ENCODE measurements at places on chromosomes 2 and 18.

- no peak for DNase-seq
Observed at GRCh38 chr2:79179036-79179435, 19.5 kb upstream of the REG3A start.

DNA sequence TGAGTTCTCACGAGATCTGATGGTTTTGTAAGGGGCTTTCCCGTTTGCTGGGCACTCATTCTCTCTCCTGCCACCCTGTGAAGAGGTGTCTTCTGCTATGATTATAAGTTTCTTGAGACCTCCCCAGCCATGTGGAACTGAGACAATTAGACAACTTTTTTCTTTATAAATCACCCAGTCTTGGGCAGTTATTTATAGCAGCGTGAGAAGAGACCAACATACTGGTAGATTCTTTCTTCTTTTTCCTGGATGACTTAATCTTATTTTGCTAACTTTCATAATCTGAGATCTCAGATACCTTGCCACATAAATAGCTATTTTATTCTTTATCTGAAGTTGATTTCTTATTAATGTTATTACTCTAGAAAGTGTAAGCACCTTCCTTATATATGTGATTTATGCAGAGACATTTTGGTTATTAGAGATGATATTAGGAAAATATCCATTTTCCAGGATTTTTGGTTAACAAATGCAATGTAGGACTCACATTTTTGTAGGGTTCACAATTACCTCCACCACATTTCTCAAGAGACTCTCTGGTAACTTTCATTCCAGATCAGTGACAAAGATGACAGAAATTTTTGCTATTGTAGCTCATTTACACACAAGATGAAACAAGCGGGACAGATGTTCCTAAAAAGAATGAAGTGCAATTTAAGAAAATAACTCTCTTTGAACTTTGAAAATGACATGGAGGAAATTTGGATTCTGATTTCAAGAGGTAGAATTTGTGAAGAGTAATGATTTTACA is 97.9 kb upstream of the RND3 start:
- no peak for DNase-seq

- DNase-seq: no peak
Observed at GRCh38 chr2:237205043-237205541, 119.4 kb downstream of the COPS8 start.

GRCh38 chr2:2810504-2810903 is 479.4 kb upstream of the MYT1L start:
- no peak for DNase-seq

DNA sequence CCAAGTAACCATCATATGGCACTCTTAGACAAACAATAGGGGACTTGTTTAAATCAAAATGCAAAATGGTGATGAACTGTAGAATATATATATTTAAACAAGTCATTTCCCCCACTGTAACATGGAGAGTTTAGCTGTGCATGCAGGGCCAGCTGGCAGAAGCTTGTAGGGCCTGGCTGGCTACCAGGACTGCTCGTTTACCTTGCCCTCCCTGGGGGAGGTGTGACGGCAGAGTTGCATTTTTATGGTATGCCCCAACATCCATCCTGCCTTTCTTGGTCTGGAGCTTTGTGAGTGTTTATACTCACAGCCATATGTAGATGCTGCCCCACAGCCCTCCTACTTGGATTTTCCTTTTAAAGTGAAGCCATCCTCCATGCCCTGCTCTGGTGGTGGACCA is 101.7 kb upstream of the ZFP36L2 start:
- DNase-seq: no peak

- DNase-seq: no peak
Observed at GRCh38 chr18:48769006-48769636, 181.6 kb downstream of the SMAD7 start.

DNA sequence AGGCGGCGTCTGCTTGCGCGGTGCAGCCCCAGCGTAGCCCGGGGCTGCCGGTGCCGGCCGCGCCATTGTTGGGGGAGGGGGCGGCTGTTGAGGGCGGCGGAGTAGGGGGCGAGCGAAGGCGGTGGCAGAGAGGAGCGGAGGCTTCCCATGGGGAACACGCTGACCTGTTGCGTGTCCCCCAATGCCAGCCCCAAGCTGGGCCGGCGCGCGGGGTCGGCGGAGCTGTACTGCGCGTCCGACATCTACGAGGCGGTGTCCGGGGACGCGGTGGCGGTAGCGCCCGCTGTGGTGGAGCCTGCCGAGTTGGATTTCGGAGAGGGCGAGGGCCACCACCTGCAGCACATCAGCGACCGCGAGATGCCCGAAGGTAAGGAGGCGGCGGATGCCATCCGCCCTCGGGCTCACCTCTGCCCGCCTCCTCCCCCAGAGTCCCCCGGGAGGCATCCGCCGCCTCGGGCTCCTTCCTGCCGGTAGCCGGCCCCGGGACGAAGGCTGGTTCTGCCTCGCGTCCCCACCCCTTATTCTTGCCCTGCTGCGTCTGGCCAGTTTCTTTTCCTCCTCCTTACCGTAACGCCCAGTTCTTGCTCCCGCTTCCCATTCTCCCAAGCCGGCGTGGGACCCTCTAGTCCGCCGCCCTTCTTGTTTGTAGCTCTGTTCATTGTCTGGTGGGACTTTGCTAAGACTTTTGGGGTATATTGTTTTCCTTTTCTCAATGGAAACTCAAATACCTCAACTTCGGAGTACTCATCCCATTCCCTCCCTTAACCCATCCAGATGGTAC is 500 bp downstream of the CCNYL1 start:
- peak; percentile 73 for DNase-seq

GRCh38 chr18:56021136-56021808 is 433.3 kb upstream of the TCF4 start:
- DNase-seq: no peak

DNA sequence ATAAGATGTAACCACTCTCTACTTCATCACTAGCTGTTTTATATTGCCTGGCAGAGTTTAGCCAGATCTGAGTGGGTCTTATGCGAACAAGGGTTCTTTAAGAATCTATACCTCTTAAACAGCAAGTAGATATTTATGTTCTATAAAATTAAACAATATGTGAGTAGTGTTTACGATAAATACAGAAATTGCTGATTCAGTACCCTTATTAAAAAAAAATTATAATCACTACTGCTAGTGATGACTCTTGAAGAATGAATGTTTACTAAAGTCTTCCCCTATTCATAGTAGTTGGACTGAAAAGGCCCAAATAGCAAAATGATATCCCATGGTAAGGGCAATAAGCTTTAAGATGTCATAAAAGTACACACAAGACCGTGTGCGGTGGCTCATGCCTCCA is 98.7 kb upstream of the DTNB start:
- DNase-seq: no peak

GRCh38 chr2:143901185-143901842 is 618.6 kb downstream of the ZEB2 start:
- DNase-seq: no peak

GRCh38 chr2:233456934-233457333 is 102.6 kb downstream of the DGKD start:
- no peak for DNase-seq

DNA sequence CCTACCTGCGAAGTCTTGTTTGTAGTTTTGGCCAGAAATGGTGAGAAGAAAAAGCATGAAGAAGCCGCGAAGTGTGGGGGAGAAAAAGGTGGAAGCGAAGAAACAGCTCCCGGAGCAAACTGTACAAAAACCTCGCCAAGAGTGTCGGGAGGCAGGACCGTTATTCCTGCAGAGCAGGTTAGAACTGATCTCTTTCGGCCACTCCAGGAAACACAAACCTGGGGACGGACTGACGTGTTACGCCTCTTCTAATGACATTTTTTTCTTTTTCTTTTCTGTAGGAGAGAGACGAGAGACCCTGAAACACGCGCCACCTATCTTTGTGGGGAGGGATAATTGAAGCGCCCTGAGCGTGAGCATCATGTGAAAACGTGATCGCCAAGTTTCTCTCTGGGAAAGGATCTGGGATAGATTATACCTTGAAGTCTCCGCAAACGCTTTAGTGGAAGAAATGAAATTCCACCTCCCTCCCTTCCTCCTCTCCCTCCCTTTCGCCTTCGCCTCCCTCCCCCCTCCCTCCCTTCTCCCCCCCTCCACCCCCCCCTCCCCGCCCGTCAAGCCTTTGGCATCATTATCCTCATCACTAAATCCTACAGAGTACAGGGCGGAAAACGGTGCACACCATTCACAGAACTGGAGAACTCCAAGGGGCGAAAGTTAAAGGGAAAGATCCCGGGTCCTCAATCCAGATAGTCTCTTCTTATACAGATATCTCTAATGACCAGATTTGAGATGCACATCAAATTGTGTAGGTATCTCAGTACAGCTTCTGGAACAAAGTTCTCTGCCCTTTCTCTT is at the start of gene ZEB2:
ZEB2 (minus strand) TSS at position 186 of the 798 bp plus-strand sequence. CDS start 2,769 bp downstream, outside the sequence.
- DNase-seq: peak; percentile 43

- no peak for DNase-seq
Observed at GRCh38 chr2:146721486-146721885, 1123.3 kb upstream of the ACVR2A start.

DNA sequence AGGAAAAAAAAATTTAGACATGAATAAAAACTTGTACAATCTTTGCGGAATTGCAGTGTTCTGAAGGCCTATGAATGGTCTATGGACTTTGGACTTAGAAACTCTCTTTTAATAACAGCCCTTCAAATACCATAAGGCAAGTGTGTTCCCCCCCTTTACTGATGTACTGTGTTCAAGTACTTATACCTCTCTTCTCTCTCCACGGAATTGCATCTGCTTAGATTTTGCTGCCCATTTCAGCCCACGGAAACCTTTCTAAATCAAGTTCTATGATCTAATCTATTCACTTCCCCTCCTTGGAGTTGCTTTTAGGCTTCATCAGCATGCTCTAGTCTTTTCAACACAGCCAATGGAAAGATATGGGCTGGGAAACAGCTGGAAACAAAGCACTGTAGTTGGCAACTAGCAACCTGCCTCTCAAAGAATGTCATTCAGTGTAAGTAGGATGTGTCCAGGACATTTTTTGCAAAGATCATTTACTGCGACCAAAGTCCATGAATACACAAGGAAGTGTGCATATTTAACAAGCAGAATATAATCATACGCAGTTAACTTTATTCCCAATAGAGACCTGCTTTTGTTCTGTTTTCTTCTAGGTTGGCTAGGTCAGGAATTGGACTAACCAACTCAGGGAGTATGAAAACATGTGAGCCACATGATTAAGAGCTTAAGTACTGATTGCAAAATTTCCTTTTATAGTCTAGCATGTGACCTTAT is 58.0 kb downstream of the SLC40A1 start:
- DNase-seq: peak; percentile 52

GRCh38 chr2:186693446-186693832 is 421 bp upstream of the FAM171B start:
- DNase-seq: peak; percentile 80

GRCh38 chr2:28437918-28438317 is 45.3 kb downstream of the FOSL2 start:
- DNase-seq: peak; percentile 11

- DNase-seq: no peak
Observed at GRCh38 chr2:19649785-19650380, 251.9 kb downstream of the TTC32 start.

GRCh38 chr2:37897511-37897910 is 27.6 kb upstream of the RMDN2 start:
- DNase-seq: peak; percentile 47

- DNase-seq: no peak
Observed at GRCh38 chr18:59502274-59503175, 143.5 kb upstream of the LMAN1 start.

GRCh38 chr2:155368934-155369333 is 670.4 kb downstream of the KCNJ3 start:
- peak; percentile 54 for DNase-seq

- peak; percentile 27 for DNase-seq
Observed at GRCh38 chr2:105102963-105103421, 65.1 kb downstream of the MRPS9 start.

- DNase-seq: no peak
Observed at GRCh38 chr2:99653433-99653832, 163.6 kb upstream of the REV1 start.

GRCh38 chr2:2846332-2847208 is 515.5 kb upstream of the MYT1L start:
- no peak for DNase-seq

GRCh38 chr2:231665245-231666170 is 42.8 kb upstream of the PTMA start:
- DNase-seq: no peak

GRCh38 chr18:50590593-50590992 is 30.7 kb downstream of the MAPK4 start:
- peak; percentile 89 for DNase-seq

- DNase-seq: peak; percentile 72
Observed at GRCh38 chr2:108404784-108405397, 27.1 kb downstream of the SULT1C4 start.

DNA sequence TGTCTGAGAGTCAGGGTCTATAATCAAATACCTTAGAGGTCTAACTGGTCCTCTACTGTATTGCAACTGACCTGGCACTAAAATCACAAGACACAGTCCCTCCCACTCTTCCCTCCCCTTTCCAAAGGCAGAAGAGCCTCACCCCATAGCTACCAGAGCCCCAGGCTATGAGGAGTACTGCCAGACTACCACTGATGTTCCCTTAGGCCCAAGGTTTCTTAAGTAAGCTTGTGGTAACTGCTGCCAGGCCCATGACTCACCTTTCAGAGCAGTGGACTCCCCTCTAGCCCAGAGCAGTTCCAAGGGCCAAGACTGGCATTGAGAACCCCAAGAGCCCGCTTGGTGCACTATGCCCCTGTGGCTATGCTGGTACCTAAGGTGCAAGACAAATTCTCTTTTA is 1193.4 kb downstream of the DSC3 start:
- no peak for DNase-seq

DNA sequence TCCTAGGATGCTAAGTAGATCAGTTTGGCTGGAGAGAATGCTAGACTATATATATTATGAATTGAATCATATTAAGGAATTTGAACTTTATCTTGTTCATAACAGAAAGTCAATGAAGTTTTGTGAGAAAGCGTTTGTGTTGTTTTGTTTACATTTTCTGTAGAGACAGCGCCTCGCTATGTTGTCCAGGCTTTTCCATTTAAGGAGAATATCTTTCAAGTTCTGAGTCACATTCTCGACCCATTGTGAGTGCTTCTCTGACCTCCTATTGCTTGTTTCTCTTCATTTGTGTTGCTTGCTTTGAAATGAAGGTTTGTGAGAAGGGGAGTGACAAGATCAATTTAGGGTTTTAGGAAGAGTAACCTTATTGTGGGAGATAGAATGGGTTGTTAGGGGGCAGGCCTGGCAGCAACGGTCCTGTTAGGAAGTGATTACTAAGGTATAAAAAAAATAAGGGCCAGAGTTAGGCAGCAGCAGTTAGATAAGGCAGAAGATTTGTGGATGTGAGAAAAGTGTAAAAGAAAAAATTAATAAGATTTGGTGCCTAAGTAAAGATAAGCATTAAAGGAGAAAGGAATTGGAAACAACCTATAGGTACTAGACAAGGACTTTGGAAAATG is 47.6 kb upstream of the ACVR1 start:
- no peak for DNase-seq

DNA sequence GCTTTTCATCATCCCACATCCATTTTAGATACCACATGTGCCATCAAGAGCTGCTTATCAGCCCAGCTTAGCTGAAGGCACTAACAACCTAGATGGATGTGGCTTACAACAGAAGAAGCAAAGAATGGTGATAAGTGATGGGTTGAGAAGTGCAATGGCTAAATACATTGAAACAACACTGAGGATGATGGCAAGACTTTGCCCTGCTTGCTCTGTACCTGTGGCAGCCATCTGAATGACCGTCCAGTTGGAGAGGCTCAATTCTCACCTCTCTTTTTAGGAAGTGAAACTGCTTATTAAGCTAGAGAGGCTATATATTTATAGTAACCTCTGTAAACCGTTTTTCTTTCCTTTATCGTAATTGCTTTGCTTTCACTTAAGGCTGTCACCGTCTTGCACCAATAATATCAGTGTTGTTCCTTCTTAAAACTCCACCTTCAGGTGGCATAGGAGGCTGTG is 5.7 kb downstream of the GPATCH11 start:
- no peak for DNase-seq

- DNase-seq: no peak
Observed at GRCh38 chr2:125280265-125280664, 1255.2 kb downstream of the CNTNAP5 start.

Data from DMS53 (cell line).